Fibroblast of the aortic adventitia (primary cell): ENCODE measurements at places on chromosomes 7 and 10. TPM values are rescaled to one million over a fixed set of nuclear protein-coding genes. Genes with fewer than 3 reads are reported as not detected.

CRYGN gene
- 0.09 and 0.16 TPM in 2 replicates for total RNA-seq

DNA sequence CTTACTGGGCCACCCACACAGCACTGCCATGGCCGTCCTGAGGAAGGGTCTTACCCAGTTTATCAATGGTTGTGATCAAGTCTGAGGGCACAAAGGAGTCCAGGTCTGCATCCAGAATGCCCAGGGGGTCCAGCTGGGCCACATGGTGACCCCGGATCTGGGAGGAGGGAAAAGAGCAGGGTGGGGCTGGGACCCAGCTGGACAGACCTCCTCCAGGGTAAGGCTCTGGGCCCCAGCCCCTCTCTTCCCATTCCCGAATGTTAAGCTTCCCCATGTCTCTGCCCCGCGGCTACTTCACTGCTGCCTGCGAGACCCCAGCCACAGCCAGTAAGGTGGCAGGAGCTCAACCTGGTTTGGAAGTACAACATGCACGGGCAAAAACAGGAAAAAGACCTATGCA lies 9.5 kb downstream of the OGDHL start:
- no peak for DNase-seq

GRCh38 chr7:22173685-22174573 lies 183.0 kb downstream of the RAPGEF5 start:
- no peak for DNase-seq

DNA sequence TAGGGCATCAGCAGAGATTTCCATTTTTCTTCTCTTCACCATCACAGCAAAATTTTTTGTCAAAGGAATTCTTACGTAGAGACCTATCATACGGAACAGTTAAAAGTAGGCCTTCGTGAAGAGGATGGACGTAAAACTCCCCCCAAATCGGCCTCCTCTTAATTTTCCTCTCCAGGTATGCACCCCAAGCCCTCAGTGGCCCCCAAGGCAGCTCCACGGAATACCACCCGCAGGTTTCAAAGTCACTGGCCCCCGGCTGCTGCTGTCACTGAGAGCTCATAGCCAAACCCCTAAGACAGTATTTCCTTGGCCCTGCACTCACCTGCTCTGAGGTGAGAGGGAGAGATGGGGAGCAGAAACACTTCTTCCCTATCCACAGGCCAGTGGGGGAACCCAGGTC lies 8.8 kb downstream of the PODXL start:
- DNase-seq, result no peak

DNA sequence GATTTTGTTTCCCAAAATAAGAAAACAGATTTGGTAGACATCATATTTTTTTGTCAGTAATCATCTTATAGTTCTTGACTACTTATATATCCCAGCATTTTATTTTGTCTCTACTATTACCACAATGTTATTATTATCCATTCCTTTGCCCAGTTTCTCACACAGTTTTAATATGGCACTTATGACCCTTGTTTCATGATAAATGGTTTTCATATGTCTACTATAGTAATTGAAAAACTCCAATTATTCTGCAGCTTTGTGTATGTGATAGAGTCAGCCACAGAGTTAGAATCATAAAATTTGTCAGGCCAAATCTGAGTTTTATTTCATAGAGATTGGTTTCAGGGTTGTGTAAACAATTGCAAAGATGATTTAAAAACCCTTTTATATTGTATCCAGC lies 203.9 kb downstream of the MALRD1 start:
- DNase-seq, result no peak

DNA sequence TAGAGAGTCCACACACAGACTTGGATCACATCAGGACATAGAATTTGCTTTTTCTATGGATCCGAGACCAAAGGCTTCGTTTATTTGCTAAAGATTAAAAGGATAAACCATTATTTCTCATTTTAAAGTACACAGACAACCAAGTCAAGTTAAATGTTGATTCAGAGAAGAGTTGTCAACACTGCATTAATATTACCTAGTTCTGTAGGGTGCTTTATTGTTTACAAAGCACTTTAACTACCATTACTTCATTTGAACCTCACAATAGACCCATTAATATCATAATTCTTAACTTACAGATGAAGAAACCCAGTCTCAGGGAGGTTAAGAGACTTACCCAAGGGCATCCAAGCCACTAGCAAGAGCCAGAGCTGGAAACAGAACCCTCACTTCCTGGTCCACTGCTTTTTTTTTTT lies 43.2 kb upstream of the GSAP start:
- no peak for DNase-seq
